Stromal cell of bone marrow (primary cell): ENCODE measurements at places on chromosomes 3 and 15.

DNA sequence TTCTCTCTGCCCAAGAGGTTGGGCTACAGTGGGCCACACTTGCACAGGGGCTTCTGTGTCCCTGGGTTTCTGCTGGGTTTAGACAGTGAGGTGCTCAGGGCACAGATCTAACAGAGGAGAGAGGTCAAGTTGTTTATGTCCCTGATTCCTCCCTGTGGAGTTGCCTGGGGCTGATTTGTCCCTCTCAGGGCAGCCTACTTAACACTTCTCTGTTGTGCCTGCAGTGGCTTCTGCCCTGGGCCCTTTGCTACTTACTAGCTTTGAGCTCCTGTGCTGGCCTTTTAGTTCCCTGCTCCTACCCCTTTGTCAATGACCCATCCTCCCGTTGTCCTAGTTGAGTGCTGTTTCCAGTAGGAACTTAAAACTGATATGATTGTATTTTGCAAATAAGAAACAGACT is 114.0 kb upstream of the RGMA start:
- no peak for DNase-seq

DNA sequence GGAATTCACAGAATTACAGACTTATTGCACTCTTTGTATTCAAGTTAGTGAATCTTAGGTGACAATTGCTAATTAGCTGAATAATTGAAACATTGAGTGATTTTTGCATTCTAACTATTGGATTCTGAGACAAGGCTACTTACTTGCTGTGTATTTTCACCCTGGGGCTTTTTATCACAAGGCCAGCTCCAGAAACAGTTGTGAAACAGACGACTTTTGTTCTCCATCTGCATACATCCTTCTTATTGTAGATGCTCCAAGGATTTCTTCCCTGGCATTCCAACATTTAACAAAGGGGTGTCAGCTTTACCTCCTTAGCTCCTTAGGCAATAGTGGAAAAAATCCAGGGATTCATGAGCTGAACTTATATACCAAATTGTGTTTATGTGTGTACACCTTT is 233.2 kb upstream of the CHRM5 start:
- DNase-seq: no peak

- no peak for DNase-seq
These were observed 5.7 kb downstream of the UACA start for GRCh38 chr15:70757627-70758026.

DNA sequence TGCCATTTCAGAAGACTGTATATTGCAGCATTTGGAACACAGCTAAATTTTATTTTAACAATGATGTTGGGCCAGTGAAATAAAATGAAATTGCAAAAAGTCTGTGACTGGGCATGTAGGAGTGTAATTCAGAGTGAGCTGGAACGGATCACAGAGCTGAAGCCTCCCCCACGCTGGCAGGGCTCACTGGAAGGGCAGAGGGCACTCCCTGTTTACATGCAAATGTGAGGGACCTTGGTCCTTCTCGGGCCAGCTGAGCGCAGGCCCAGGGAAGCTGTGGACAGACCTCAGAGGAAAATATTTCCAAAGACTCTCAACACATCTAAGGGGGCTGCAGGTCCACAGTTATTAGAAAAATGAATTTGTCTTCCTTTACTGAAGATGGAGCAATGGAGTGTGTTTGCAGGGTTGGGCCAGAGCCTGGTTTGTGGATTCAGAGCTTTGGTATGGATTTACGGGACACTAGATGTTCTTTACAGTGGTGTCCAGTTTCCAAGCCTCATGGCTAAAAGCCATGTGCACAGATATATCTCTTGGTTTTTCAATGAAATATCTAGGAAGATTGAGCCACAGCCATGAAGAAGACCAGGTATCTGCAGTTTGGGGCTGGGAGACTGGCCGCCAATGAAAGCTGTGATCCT is 32.0 kb downstream of the TRPM1 start:
- DNase-seq: peak; percentile 20

DNA sequence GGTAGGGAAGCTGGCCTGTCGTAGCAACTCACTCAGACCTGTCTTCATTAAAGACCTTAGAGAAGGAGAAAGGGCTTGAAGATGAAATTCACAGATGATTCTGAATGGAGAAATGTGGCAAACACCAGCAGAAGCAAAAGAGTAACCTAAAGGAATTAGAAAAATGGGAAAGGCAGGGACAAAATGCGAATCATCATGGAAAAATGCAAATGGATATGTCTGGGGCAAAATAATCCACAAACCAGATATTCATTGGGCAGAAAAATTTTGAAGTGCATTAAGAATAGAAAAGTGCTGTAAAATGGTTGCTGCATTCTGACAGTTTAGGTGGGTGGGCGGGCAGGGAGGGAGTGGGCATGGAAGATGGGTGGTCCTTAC is 156.9 kb upstream of the RASGRP1 start:
- DNase-seq: no peak

DNA sequence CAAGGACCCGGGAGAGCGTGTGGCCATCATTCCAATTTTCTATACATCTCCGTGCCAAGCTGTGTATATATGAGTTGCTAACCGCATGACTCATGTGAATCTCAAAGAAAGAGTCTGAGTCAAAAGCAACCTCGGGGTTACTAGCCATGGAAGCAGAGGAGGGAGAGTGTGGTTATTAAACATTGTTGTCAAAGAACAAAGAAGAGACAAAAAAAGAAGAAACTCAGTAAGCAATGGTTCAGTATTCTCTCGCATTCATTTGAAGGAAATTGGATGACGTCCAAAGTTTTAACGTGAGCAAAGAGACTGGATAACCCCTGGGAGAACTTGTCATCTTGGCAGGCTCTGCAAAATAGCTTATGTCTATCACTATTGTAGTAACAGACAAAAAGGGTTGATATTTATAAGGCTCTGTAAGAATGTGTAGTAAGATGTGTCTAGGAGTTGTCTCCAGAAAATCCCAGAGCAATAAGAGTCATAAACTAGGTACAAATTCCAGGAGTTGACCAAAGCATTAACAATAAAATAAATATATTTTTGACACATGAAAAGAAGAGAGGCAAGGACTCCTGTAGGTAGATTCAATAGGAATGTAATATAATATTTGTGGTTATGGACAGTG is 52.8 kb upstream of the GRM7 start:
- DNase-seq: no peak

DNA sequence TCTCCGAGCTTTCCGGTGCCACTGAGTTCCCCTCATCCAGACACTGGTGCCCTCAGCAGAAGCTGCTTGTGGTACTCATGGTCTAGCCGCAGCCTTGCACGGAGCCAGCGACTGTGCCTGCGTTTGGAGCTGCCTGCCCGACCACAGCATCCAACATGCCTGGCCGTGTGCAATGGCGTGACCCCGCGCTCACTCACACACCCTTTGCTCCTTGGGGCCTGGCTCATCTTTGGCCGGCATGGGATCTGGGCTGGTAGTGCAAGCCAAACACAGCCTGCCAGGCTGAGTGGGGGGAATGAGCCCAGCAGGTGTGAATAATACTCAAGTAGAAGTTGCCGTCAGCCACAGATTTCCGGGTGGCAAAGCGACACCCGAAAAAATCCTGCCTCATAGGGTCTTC is 1178.7 kb upstream of the GBE1 start:
- no peak for DNase-seq

DNA sequence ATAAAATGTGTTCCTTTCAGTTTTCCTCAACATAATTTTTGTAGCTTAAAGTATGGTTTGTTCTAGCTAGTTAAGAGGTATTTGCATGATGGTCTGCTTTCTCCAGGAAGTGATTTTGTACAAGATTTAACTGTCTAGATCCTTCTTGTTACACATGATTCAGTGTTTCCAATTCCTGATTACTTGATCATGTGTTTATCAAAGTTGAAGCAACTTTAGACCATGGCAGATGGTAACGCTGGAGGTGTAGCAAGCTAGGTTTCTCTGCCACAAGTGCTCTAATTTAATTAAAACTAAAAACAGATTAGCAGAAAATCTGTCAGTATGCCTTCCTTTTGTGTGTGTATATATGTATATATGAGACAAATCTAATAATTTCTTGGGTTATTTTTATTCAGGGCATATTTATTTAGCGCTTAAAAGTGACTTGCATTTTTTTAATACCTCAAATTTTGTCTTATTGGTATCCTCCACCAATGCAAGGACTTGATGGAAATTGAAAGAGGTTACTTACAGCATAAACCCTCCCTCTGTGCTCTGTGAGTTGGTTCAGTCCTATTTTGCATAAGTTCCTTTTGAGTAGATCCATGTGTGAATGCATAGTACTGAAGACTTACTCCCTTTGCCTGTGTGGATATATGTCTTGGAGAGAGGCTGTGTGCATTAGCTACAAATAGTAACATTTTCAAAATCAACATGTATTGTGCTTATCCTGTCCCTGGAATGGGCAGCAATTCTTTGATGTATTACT is 157.3 kb upstream of the CGNL1 start:
- peak; percentile 67 for DNase-seq

DNA sequence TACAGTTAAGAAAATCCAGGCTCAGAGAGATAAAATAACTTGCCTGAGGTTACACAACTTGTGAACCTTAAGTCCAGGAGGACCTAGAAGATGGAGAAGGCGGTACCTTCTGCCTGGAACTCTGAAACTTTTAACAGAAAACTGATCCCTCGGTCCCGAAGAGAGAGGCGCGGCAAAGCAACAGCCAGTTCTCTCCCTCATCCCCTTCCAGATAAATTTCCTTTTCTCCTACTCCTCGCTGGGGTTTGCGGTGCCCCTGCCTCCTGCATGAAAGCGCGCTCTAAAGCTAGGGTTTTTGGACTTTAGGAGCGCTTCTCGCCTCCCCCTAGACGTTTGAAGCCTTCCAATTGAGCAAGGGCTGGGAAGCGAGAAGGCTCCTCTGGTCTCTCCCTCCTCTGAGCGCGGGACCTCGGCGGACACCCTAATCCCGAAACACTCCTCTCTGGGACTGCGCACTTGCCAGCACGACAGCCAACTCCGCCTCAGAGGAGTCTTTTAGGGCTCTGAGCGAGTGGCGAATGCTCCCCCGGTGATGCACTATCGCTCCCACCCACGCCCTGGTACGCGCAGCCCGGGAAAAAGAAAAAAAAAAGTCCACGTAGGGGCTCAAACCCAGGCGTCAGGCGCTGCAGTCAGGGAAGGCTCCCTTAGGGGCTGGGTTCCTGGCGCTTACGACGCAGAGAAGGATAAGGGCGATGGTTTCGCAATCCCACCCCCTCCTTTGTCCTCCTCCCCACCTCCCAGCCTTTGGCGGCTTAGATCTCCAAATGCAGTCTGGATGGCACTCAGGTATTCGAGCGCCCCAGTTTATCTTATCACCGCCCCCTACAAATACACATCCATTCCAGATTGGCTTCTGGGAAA is 7.9 kb upstream of the EOMES start:
- no peak for DNase-seq

DNA sequence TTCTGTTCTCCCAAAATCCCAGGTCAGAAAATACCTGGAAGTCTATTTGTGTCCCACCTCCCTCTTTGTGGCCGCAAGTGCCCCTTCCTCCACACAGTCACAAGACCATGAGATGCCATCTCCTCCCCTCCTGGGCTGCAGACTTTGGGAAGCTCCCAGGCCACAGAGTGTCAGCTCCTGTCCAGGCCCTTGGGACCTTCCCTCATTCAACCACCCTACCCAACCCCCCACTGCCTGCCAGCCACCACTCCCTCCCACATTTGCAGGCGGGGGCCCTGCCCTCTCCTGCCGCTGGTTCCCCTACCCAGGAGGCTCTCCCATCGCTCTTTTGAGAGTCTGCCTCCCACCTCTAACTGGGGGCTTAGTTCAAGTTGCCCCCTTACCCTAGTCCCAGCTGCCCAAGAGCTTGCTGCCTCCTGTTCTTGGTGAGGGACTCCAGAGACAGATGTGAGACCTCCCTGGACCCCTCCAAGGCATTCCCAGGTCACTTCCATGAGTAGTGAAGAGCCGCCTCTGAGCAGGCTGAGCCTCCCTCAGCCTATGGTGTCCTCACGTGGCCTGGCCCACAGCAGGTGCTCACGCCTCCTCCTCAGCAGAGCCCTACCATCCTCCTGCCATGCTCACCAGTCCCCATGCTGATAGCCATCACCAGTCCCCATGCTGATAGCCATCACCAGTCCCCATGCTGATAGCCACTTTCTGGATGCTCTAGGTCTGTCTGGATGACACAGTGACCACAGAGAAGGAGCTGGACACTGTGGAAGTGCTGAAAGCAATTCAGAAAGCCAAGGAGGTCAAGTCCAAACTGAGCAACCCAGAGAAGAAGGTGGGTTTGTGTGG is 15.9 kb upstream of the STAB1 start:
- DNase-seq: no peak

DNA sequence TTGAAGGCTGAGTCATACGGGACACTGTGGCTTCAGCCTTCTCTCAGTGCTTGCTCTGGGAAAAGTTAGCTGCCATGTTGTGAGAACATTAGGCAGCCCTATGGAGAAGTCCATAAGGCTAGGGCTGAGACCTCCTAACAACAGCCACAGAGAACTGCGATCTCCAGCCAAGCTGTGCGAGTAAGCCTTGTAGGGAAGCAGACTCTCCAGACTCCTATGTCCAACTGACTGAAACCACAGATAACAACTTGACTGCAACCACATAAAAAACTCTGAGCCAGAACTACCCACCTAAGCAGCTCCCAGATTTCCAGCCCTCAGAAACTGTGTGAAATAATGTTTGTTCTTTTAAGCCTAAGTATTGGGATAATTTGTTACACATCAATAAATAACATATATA is 40.7 kb downstream of the DENND6A start:
- no peak for DNase-seq

DNA sequence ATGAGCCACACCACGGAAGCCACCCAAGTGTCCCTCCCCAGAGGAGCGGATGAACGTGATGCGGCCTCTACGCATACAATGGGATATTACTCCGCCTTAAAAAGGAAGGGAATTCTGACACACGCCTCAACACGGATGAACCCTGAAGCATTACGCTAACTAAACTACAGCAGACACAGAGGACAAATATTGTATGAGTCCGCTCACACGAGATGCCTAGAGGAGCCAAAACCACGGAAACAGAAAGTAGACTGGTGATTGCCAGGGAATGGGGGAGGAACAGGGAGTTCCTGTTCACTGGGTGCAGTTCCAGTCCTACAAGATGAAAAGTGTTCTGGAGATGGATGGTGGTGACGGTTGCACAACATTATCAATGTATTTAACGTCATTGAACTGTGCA is 32.7 kb downstream of the SRGAP3 start:
- DNase-seq: peak; percentile 76

- DNase-seq: peak; percentile 36
These were observed 644.2 kb downstream of the GRM7 start for GRCh38 chr3:7504886-7505775.

GRCh38 chr3:188062216-188062615 is 91.7 kb upstream of the LPP start:
- no peak for DNase-seq

DNA sequence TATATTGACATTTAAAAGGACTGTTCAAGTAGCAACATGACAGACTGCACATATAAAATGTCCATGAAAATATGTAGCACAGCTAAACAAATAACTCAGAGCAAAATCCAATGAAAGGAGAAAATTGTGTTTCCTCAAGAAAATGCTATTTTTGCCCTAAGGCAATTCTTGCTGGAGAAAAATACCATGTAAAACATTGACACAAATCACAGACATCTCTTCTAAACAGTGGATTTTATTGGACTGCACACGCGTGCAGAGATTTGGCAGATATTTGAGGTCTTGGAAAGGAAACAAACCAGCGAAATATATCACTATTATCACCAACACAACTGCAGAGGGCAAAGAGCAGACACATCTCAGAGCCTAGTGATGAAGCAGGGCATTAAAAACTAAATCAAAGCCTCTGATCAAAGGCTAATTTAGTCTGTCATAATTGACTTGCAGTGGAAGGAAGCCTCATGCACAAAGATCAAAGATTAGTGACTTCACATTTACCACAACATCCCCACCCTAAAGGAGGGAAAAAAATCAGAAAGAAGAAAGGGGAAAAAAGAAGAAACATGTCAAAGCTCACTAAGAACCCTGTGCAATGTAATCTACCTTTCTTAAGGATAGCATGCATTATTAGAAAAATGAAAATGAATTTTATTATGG is 52.4 kb downstream of the CHL1 start:
- no peak for DNase-seq

GRCh38 chr3:71695000-71695482 is 30.2 kb downstream of the EIF4E3 start:
- no peak for DNase-seq
